ENCODE measurements at places on chromosomes 12 and 14.
A peak's percentile ranks its signal among the peaks of the same experiment; 100 is the strongest.

- DNase-seq, result no peak
These were observed 3.0 kb downstream of the SRRM4 start for GRCh38 chr12:118984161-118984943.

GRCh38 chr12:88994971-88995370 lies 357.3 kb downstream of the DUSP6 start:
- no peak for DNase-seq

DNA sequence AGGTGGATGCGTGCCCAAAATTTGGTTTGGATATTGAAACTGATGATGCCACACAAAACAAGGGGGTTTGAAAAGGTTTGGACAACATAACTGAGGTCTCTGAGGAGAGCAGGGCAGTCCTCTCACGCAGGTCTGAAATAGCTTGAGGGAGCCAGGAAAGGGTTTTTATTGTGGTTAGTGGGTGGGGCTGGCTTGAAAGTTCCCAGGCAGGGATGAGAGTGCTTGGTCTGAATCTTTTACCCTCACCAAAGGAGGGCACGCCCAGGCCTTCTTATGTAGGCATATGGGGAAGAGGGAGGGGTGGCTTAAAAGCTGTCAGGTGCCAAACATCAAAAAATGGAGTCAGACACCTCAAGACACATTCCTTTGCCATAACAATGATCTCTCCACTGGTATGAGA lies 493.1 kb upstream of the CCDC196 start:
- DNase-seq, result no peak

DNA sequence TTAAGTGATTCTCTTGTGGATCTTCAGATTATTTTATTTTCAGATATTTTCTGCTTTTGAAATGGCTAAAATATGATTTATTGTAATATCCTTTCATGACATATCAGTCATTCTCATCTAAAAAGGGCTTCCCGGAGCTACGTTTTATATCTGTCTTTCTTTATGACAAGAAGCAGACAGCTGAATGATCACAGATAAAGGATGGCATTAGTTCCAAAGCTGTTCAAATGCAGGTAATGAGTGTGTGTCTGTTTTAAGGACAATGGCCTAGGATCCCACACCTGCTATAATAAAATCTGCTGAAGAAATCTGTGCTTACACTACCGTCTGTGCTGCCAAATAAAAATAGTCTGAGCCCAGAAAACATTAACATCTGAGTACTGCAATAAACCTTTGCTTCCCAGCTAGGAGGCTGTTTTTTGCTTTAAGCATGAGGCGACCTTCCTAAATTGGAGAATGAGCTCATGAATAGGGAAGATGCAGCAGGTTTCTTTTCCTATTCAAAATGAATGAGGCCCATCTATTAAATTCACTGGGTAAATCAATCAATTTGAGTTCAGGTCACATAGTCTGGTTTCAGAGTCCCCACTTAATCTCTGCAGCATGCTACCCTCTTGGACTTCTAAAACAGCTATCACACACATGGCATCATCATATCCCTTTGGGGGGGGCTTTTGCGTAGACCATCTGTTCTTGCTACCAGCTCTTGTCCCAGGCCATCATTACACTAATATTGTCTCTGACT lies 498.5 kb downstream of the NELL2 start:
- no peak for DNase-seq

- no peak for DNase-seq
These were observed 95.2 kb downstream of the TSPAN9 start for GRCh38 chr12:3172124-3173007.

GRCh38 chr14:92585981-92586937 lies 72.7 kb downstream of the RIN3 start:
- DNase-seq, result peak; percentile 77

DNA sequence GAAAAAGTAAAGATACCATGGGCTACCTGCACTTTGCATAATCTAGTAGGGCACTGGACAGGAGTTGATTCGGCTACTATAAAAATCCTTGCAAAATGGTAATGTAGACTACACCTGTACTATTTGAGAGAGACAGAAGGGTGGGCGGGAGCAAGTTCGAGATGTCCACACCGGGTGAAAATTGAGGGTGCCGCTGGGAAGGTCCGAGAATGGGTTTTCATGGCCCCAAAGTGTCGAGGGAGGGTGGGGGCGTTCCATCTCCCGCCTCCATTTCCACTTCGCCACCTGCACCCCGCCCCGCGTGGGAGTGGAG lies 648 bp downstream of the SNX6 start:
- no peak for DNase-seq

GRCh38 chr14:105979446-105979845 lies 453.1 kb downstream of the TMEM121 start:
- DNase-seq, result no peak

DNA sequence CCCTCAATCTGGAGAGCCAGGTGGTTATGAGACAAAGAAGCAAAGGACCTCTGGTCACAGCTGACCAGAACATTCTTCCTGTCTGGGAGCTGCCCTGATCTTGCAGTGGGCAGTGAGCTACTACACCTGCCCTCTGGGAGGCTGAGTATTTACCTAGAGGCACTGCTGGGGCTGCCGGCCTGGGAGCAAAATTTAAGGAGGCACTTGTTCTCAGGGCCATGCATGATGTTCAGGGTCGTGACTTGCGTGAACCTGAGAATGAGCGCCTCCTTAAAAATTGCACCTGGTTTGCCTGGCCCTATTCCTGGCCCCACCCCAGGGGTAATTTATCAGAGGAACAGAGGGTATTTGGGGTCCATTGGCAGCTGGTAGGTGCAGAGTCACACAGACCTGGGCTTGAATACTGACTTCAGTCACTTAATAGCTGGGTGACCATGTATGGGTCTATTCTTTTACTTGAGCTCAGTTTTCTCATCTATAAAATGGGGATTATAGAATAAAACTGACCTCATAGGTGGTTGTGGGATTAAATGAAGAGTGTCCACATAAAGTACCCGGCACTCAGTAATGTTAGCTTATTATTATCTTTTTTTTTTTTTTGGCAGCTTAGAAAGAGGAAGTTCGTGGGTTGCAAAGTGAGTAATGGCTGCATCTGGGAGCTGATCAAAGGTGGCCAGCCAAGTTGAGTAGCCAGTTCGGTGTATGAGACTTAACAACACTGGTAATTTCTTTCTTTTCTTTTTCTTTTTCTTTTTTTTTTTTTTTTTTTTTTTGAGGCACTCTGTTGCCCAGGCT lies 107.4 kb upstream of the MED13L start:
- DNase-seq, result peak; percentile 52

DNA sequence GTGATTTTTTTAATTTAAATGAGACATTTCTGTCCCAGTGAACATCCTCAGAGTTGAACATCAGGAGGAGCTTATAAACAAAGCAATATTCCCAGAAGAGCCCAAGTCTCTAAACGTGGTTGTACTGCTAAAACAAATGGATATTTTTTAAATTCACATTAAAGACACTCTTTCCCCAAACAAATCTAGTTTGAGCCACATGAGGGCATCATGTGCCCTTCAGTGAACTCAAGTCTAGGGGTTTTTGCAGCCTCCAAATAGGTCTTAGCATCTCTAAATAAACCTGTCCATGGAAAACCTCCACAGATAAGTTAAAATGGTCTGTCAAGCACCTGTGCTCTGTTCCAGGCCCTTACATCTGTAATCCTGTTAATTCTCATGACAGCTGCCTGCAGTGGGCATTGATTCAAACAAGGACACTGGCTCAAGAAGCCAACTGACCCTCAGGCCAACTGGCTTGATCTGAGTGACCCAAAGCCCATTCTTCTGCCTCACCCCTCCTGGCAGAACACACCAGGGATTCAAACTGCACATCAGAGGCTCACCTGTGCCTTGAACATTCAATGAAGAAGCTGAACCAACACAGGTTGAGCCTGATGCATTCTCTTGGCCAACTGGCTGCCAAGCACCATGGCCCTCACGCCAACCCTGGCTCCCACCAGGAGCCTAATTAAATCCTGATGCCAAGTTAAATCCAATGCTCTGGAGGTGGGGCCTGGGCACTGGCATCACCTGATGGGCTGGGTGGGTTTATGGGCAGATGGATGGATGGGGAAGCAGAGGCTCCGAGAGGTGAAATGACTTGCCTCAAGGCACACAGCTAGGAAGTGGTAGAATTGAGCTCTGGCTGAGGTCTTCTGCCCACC lies 8.6 kb downstream of the ISCU start:
- DNase-seq, result peak; percentile 51

DNA sequence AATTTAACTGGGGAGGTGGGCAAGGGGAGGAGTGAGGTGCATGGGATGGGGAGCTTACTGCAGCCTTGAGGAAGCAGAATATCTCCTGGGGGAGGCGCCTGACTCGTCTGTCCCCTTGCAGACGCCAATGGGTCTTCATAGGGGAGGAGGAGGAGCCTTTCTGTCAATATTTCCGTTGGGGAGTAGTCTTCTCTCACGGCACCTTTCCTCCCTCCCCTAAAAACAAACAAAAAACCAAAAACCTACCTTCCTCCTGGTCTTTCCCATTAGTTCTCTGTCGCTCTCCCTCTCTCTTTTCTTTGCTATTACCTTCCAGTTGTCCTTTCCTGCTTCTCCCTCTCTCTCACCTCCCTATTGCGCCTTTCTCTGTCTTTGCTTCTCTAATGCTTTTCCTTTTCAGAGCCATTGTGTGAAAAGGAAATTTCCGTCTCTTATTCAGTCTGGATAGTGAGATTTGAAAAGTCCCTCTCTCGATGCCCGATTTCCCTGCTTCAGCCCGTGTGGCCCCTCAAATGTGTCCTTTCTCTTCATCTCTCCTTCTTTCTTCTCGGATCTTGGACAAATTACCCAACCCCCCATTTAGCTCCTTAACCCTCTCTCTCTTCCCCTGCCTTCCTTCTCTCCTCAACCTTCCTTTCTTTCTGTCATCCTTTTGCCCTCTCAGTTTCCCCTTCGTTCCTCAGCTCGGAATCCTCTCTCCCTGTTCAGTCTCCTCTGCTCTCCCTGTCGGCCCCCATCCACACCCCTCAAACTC lies 5.9 kb downstream of the GPR84 start:
- peak; percentile 38 for DNase-seq

DNA sequence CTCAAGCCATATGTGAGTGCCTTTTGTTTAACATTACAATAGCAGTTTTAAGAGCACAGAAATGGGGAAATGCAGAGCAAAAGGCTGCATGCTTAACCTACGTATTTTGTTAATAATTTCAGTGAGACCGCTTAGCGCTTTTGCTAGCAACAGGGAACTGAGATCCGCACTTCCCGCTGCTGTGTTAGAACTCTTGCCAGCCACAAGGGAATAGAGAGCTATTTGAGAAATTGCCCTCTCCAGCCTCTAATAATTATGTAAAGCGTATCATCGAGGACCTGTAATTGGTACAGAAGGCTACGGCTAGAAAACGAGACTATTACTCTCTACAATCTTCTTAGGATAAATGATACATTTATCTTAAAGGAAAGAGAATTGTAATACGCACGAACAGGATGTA lies 205.2 kb upstream of the GRIP1 start:
- no peak for DNase-seq

- DNase-seq, result no peak
These were observed 311.6 kb upstream of the DIO3 start for GRCh38 chr14:101249676-101250036.
